ENCODE measurements at places on chromosomes 16 and 17.

DNA sequence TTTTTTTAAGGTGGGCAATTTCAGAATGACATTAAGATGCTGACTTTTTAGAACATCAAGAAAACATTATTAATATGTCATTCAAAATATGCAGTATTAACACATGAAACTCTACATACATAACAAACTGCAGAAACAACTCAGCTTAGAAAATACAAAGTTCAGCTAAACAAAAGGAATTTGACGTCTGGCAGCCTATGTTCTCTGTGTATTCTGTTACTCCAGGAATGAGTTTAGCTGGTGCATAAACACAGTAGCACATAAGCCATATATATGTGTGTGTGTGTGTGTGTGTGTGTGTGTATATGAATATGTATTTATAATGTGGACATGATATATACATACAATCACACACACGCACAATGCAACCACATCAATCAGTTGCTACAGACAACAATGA lies 413.5 kb upstream of the PSMD7 start:
- DNase-seq, result no peak

DNA sequence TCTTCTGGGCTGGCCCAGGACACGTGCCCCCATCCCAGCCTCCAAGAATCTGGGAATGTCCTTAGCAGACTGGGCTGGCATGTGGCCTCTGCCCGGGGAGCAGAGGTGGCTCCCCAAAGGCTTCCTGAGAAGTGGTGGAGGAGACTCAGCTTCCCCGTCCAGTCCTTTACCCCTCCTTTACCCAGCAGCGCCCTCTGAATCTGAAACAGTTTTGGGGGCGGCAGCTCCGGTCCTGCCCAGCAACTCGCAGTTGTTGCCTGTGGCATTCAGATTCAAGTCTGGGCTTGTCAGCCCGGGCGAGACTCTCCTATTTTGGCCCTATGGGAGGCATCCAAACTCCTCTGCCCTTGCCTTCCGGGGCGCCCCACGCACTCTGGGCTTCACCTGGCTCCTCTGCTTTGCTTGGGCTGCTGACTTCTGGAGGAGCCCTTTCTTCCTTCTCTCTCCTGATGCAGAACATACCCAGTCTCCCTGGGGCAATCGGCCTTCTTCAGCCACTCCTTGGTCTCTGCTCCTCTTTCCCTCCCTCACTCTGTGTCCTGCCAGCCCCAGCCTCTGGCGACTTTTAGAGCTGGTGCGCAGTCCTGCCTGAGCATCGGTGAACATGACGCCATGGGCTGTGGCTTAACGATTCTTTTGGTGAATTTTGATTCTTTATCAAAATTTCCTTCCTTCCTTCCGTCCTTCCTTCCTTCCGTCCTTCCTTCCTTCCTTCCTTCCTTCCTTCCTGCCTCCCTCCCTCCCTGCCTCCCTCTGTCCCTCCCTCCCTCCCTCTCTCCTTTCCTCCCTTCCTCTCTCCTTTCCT lies 55.2 kb downstream of the CMIP start:
- peak; percentile 81 for DNase-seq

GRCh38 chr17:64320613-64321553 lies 57.8 kb upstream of the TEX2 start:
- DNase-seq, result peak; percentile 75

DNA sequence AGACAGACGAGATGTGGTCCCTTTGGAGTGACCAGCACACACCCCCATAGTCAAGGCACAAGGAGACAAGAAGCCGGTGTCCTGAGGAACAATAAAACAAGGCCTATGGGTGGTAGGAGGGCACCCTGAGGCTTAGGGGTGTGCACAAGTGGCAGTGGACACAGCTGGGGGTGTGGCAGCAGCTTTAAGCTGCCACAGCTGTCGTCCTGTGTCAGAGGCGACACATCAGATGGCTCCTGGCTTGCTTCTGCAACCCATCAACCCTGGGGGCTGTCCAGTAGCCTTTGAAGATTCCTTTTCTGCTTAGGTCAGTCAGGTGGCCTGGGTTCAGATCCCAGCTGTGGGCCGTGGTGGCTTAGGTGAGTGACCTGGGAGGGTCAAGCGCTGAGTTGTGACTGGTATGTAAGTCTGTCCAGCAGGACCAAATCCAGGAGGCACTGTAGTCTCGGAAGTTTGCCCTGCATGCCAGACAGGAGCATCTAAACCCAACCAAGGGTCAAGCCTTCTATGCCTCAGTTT lies 15.8 kb downstream of the DRC3 start:
- DNase-seq, result no peak

DNA sequence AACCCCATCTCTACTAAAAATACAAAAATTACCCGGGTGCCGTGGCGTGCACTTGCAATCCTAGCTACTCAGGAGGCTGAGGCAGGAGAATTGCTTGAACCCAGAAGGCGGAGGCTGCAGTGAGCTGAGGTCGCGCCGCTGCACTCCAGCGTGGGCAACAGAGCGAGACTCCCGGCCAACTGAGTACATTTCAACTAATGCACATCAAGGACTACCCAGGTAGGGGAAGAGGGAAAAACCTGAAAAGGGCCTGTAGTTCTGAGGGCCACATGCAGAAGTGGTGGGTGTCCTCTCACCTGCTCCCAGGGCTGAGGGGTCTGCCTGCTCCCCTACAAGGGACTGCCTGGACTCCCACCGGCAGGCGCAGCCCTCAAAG lies 584 bp upstream of the SLC16A5 start:
- DNase-seq, result no peak

GRCh38 chr16:76207270-76207669 lies 69.9 kb upstream of the CNTNAP4 start:
- no peak for DNase-seq

- DNase-seq, result peak; percentile 74
These were observed 64.6 kb upstream of the CRHR1 start for GRCh38 chr17:45719335-45720071.

- DNase-seq, result no peak
These were observed 40.0 kb downstream of the GRB7 start for GRCh38 chr17:39777534-39778365.

- no peak for DNase-seq
These were observed 98.2 kb downstream of the ADAMTS18 start for GRCh38 chr16:77336637-77337036.

- DNase-seq, result no peak
These were observed 151.7 kb upstream of the COX10 start for GRCh38 chr17:13917634-13918033.

DNA sequence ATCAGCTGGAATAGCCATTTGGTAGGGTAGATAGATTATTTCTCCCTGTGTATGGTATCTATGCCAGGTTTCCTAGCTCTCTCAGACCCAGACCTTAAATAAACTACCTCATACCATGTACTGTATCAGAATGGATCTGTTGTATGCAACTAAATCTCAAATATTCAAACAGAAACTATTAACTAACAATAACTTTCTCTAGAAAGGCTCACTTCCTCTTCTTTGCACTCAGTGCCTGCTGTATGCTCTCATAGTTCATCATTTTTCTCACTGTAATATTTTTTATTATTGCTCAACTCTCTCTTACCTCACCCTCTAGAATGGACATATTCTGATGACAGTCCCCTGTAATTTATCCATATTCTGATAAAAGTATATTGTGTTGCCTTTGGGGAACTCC lies 182.4 kb downstream of the TOX3 start:
- no peak for DNase-seq

GRCh38 chr17:50363217-50364060 lies 9.5 kb downstream of the MRPL27 start:
- DNase-seq, result no peak

- DNase-seq, result no peak
These were observed 23.0 kb downstream of the GSPT1 start for GRCh38 chr16:11892761-11893160.

- DNase-seq, result no peak
These were observed 217.9 kb upstream of the CIBAR2 start for GRCh38 chr16:85330006-85330693.

GRCh38 chr17:77675816-77676215 lies 282.7 kb upstream of the TNRC6C start:
- DNase-seq, result no peak

DNA sequence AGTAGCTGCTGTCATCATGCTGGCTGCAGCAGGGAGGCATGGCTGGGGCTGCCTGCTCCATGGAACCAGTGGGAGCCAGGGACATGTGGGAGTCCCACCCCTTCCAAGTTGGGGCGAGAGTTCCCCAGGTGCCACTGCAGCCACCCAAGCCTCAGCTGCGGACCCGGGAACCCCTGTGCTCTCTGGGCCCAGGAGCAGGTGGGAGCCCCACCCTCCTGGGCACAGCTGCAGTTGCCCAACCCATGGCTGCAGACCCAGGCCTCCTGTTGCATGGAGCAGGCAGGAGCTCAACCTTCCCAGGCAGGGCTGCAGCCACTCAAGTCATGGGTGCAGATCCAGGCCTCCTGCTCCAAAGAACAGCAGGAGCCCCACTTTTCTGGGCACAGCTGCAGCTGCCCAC lies 274.2 kb upstream of the KCNJ16 start:
- DNase-seq, result no peak

GRCh38 chr17:17073581-17074403 lies 31.5 kb downstream of the MPRIP start:
- no peak for DNase-seq

- DNase-seq, result no peak
These were observed 32.6 kb downstream of the COPZ2 start for GRCh38 chr17:48004983-48005382.

- DNase-seq, result peak; percentile 86
These were observed 607 bp downstream of the THUMPD1 start for GRCh38 chr16:20740901-20741521.

- DNase-seq, result no peak
These were observed 9.2 kb downstream of the KDM6B start for GRCh38 chr17:7843257-7843535.

DNA sequence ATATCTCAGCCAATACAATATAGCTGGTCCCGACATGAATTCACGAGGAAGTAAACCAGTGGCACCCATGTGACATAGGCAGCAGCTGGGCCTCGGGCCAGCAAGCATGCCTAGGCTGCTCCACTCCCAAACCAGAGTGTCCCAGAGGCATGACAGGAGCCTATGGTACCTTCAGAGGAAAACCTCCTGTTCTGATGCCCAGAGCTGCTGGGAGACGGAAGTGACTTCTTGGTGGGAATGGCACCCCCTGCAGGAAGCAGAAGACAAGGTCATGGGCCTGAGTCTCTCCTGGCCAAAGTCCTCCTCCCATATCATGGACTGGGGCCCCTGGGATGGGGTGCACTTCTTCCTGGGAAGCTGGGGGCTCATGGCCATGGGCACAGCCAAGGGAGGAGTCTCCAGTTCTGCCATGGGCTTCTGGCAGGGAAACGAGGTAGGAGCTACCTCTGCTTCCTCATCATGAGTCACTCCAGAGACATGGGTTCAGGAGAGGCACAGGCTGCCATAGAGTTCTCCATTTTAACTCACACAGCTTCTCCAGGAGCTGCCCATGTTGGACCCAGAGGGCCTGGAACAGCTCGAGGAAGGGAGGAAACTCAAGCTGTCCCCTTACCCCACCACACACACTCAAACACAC lies 13.4 kb downstream of the FBF1 start:
- peak; percentile 74 for DNase-seq

- peak; percentile 73 for DNase-seq
These were observed 29.9 kb downstream of the SMARCE1 start for GRCh38 chr17:40617678-40618240.

- DNase-seq, result peak; percentile 43
These were observed 86.3 kb downstream of the SPECC1 start for GRCh38 chr17:20095336-20096080.

DNA sequence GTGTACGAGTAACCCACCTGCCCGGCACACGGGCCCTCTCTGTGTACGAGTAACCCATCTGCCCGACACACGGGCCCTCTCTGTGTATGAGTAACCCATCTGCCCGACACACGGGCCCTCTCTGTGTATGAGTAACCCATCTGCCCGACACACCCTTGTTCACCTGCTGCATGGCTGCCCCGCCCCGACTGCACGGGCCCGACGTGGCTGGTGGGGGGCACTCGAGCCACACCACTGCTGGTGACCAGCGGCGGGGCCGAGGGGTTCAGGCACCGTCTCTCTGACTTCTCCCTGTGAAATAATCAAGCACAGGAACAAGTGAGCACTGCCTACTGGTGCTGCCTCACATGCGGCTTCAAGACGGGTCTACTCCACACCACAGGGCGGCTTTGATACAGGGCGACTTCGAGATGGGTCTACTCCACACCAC lies 22.1 kb downstream of the MAP1LC3B start:
- peak; percentile 51 for DNase-seq

DNA sequence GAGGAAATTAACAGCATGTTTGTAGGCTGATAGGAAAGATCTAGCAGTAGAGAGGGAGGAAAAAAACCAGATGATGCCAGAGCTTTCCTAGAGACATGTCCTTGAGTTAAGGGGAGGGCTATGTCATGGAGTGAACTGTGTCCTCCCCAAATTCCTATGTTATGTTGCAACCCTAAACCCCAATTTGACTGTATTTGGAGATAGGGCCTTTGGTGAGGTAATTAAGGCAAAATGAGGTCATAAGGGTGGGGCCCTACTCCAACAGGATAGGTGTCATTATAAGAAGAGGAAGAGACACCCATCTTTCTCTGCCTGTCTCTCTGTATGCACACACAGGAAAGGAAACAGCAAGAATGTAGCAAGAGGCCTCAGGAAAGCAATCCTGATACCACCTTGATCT lies 195.3 kb upstream of the AXIN2 start:
- DNase-seq, result peak; percentile 8

- DNase-seq, result no peak
These were observed 146.6 kb downstream of the IRF8 start for GRCh38 chr16:86045591-86045971.

DNA sequence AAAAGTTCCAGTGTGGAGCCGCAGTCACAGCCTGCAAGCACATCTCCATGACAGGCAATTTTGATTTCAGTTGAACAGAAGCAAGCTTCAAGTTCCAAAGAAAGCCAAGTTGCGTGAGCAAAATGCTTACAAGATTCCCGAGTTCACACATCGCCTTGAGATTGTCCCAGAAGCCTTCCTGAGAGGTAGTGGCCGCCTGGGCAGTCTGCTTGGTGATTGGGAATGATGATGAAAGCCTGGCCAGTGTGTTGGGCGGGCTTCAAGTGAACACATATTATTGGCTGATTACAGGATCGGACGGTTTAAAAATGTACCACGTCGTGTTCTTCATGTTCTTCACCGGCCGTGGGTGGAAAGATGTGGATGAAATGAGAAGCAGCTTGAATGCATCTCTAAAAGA lies 185.5 kb downstream of the FOXL1 start:
- DNase-seq, result no peak

DNA sequence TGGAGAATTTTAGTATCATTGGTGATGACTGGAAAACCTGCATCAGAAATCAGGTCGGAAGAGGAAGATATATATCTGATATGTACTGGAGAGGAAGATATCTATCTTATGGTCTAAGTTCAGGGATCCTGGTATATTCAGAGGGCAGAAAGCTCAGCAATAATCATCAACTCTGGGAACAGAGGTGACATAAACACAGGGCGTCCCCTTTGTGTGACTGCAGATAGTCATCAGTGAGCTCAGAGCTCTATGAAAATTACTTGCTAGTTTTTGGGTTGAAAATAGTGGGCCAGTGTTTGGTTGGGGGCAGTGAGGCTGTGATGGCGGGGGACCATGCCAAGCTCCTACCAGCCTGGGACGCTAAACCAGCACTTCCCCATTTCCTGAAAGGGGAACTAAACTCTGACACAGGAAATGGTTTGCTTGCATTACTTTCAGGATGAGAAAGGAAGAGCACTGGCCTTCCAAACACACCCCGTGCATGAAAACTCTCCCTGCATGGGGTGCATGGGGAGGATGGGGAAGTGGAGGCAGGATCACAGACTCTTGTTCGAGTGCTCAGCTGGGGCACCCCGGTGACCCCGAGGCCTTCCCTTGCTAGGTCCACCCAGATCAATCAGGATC lies 15.8 kb downstream of the NOD2 start:
- no peak for DNase-seq

GRCh38 chr17:77325577-77326075 lies 184.9 kb downstream of the SEC14L1 start:
- DNase-seq, result no peak
